ENCODE measurements at places on chromosomes 6 and 20. TPM values are rescaled to one million over a fixed set of nuclear protein-coding genes. Genes with fewer than 3 reads are reported as not detected.

HDGFL1 gene
- total RNA-seq = not detected

PRR18 gene
- 0.22 TPM for total RNA-seq

ZSCAN26 gene
- total RNA-seq = 60.5 TPM

KCNG1 gene
- 3.4 TPM for total RNA-seq

POPDC3 gene
- 5.4 TPM for total RNA-seq

HLA-DRA gene
- 40.0 TPM for total RNA-seq

VSTM2L gene
- 25.0 TPM for total RNA-seq

KHDC1L gene
- total RNA-seq = 1.0 TPM

SLC17A1 gene
- total RNA-seq = not detected

SDCBP2 gene
- total RNA-seq = 2.7 TPM

SNAP25 gene
- total RNA-seq = 162 TPM

TNNC2 gene
- 93.6 TPM for total RNA-seq

RFX6 gene
- not detected for total RNA-seq

HLA-DMA gene
- total RNA-seq = 2.6 TPM

Data from camera-type eye (tissue), 1 donor.